M059J (cell line): ENCODE measurements at places on chromosomes 12 and 14.
A peak's percentile ranks its signal among the peaks of the same experiment; 100 is the strongest.

DNA sequence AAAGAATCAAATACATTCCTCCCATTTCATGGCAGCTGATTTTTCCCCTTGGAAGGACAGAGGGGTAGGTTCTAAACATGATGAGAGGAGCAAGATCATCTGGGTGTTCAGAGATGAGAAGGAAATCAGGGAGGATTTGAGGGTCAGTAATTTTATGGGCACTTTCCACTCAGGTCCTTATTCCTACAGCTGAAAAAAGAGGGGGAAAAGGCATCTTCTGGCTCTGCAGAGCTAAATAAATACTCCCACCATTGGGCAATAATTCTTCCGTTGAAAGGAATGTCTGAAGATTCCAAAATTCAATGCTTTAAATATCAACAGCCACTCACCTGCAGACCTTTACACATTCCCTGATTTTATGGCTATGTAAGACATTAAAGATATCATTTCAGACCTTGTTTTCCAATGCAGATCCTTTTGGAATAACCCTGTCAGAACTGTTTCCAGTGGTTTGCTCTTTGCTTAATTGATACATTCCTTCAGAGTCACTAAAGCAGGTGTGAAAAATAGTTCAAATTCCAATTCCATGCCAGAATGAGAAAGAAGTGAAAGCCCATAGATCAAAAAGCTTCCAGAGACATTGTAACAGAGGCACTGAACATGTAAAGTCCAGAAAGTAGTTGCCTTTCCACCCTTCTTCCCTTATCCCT, 233.3 kb upstream of the KRR1 start:
- DNase-seq, result no peak

DNA sequence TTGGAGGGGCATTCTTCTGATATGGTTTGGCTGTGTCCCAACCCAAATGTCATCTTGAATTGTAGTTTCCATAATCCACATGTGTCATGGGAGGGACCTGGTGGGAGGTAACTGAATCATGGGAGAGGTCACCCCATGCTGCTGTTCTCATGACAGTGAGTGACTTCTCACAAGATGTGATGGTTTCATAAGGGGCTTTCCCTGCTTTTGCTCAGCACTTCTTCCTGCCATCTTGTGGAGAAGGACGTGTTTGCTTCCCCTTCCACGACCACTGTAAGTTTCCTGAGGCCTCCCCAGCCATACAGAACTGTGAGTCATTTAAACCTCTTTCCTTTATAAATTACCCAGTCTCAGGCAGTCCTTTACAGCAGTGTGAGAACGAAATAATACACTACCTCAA, 382.4 kb downstream of the VRK1 start:
- DNase-seq, result peak; percentile 38

DNA sequence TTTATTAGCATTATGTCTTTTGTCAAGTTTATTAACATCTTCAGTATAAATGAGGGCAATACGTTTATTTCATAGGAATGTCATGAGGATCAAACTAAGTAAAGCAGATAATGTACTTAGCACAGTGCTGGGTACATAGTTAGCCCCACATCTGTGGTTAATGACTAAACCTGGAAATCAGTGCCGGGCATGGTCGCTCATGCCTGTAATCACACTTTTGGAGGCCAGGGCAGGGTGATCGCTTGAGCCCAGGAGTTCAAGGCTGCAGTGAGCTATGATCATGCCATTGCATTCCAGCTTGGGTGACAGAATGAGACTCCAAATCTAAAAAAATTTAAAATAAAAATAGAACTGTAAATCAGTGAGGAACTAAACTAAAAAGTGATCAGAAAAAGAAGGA, 44.8 kb upstream of the GUCY2C start:
- DNase-seq, result no peak

DNA sequence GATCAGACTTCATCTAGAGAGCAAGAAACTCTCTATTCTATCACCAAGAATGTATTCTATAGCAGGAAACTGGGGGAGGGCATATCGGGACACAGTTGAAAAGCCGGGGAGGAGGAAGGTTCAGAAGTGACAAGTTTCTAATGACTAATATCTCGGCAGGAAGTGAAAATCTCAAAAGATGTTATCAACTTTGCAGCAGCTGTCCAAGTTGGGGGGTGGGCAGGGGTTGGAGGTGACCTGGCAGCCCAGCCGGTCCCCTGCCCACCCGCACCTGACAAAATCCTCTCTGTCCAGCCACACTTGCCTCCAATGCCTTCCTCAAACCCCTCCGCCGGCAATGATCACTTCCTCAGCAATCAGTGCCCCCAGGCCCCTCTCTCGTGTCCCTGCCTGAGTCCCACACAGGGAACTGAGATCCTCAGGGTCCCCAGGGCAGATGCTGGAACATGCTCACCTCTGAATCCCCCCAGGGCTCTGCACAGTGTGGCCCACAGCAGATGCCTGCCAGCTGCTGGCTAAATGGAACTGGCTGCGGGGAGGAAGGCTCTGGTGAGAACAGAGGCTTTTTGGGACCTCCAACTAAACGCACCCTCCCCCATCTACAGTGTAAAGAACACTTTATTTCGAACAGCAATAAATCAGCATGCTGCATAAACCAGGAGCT, 43.9 kb downstream of the CCDC88C start:
- DNase-seq, result peak; percentile 54

DNA sequence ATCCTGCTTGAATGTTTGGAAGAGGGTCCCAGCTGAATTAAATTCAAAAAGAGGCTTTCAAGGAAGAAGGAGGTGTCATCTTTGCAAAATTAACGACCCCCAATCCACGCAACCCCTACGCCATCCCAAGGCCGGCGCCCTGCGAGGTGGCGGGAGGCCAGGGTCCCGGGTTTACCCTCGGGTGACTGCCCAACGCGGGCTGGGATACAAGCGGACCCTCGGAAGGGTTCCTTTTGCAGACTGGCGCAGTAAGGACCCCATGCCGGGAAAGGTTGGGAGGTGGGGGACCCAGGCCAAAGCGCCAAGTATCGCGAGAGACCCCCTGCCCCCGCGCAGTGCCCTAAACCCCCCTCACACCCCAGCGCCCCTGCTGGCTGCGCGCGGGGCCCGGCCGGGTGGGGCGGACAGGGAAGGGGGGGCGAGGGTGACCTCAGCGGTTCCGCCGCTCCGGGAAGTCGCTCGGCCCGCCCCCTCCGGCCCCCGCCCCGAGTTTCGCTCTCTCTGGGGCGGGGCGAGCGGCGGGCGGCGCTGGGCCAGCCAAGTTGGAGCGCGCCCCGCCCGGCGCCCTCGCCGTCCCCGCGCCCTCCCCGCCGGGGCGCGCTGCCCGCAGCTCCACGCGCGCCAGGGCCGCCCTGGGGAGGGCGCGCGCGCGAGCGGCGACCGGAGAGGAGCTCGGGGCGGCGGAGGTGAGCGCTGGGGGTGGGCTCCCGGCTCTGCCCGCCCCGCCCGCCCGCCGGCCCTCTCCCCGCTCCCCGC, 708 bp upstream of the ZBTB42 start:
- DNase-seq, result peak; percentile 60

GRCh38 chr14:31386271-31386670, 34.1 kb downstream of the HEATR5A start:
- no peak for DNase-seq

DNA sequence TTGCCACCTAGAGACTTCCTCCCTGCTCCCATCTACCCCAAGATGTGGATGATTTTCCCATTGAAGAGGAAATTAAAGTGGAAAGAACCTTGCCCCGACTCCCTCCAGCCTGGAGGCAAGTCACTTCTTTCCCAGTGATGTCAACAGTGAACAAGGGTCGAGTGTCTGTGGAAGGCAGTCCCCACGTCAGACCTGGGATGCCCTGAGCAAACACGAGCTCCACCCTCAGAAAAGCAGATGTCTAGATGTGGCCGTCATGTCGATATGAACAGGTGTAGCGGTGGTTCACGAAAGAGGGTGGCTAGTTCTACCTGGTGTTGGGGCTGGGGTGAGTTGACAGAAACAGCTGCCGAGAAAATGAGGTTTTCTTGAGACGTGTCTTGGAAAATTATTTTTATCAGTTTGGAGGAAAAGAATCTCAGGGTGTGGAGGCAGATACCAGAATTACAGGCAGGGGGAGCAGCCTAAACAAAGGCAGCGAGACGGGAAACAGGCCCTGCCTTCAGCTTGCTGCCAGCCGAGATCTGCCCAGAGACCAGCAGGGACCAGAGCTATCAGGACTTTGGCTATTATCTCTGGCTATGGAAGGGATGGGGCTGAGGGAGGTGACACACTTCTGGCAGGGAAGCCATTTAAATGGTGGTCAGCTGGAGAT, 25.9 kb downstream of the SYNDIG1L start:
- peak; percentile 26 for DNase-seq

DNA sequence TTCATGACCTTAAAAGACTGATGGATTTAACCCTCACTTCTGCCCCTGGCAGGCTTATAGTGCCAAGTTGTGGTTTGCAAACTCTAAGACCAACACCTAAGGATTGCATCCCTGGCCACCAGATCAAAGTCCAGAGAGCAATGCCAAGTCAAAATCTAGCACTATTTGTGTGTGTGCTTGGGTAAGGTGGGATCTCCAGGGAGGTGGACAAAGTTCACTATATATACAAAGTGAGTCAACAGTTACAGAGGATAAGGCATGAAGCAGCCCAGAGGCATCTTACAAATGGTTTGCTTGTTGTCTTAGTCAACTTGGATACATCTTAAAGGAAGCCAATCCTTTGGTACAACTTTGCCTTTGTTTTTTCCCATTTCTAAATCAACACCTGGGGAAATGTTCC, 137.3 kb downstream of the MSRB3 start:
- peak; percentile 57 for DNase-seq

- DNase-seq, result peak; percentile 94
Measured at GRCh38 chr14:91367173-91368171, 50.1 kb downstream of the CCDC88C start.

- DNase-seq, result peak; percentile 87
Measured at GRCh38 chr12:115004470-115005146, 320.6 kb upstream of the TBX3 start.

- no peak for DNase-seq
Measured at GRCh38 chr14:65312859-65313258, 99.7 kb upstream of the FUT8 start.

DNA sequence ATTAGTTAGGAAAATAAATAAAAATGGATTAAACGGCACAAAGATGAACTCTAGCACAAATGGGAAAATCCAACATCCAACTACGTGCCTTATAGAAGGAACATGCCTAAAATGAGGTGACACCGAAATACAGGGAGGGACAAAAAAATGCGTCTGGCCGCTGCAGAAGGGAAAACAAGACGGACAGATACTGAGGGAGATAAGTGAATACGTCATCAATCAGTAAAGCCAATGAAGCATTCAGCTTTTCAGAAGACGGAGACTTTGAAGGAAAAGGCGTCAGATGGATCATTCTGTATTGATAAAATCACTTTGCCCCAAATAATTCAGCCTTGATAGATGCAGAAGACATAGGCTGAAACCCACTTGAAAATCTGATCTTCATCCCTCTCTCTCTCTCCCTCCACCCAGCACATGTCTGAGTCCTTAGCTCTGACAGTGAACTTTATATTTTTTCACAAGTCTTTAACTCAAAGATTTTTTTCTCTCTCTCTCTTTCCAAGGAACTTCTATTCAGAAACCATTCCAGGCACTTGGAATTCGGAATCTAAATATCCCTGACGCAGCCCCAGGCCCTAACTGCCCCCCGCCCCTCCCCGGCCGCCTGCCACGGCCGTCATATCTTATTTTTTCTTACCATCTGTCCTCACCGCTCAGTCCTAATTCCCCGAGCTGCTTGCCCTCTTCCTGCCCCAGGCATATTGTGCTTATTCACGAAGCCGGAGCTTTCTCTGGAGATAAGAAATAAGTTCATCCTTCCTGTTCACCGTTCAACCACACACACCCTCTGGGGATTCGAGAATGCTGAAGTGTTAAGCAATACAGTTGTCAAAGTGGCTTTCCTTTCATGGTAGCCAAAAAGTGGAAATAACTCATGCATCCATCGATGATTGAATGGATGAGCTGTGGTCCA, 35.5 kb upstream of the RFLNA start:
- DNase-seq, result peak; percentile 12

- peak; percentile 15 for DNase-seq
Measured at GRCh38 chr14:76352639-76353281, 23.2 kb upstream of the ESRRB start.

DNA sequence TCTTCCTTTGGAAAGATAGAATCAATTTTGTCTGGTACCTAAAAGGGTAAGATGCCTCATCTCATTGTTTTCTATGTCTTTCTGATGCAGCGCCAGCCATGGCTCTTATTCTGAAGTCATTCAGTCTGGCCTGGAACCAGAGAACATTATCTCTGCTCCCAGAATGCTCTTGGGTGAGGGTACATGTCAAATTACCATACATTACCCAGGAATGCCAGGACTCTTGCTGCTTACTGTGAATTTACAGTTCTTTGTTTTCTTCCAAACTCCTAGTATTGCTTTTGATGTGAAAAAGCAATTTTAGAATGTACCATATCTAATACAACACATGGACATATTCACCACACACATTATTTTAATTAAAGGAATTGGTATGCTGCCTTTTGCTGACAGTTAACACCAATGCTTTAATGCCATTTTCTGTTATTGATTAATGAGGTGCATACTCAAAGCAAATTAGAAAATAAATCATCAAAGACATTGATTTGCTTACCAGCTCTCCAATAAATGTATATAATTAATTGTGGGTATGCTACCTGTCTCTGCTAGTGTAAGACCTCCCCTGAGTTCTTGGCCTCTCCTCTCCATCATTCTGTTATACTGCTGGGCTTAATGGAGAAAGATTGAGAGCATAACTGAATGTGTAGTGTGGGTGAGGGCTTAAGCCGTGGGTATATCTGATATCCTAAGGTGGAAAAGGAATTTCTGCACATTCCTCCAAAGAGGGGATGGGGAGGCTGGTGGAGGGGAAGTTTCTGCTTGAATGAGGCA, 337.7 kb downstream of the C12orf75 start:
- DNase-seq, result no peak

GRCh38 chr12:28582672-28583376, 392.6 kb downstream of the CCDC91 start:
- DNase-seq, result peak; percentile 35

DNA sequence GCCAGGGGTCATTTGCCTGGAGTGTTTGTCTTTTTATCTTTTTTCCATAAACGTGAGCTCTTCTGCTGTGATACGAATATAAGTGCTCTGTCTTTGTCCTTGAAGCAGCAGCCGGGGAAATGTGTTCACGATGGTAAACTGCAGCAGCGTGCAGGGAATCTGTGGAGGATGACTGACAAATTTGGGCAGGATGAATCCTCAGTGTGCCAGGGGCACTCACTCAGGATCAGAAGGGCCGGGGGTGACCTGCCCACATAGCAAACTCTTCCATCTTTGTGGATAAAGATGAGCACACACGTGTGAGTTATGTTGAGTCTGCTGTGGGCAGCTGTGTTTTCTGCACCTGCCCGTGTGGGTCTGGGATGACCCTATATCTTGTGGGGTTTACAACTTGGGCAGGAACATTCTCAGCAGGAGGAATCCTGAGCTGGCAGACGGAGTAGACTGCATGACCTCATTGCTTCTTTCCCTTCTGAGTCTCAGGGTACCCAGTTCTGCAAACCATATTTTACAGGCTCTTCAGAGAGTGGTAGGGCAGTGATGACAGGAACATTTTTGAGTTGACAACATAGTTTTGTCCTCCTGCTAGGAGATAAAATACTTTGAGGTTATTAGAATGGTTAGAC, 711 bp downstream of the ANO4 start:
- DNase-seq, result peak; percentile 4

DNA sequence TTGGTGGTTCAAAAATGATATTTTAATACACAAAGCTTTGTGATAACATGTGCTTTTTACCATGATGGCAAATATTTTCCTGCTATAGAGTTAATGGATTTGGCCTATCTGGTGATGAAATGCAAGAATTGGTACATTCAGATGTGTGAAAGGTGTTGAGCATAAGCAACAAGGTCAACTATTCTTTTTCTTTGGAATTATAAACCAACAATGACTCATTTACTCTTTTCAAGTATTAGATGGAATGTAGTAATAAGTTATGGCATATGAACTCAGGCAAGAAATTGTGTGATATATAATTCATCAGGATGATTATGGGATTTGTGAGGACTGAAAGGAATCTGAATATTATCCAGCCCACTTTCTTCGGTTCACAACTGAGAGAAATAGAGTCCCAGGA, 471.4 kb downstream of the ETNK1 start:
- DNase-seq, result no peak
